ENCODE measurements at places on chromosomes 7 and 10. TPM values are rescaled to one million over a fixed set of nuclear protein-coding genes. Genes with fewer than 3 reads are reported as not detected.

GRCh38 chr7:1100834-1101562 lies 13.1 kb downstream of the GPER1 start:
- no peak for DNase-seq

DNA sequence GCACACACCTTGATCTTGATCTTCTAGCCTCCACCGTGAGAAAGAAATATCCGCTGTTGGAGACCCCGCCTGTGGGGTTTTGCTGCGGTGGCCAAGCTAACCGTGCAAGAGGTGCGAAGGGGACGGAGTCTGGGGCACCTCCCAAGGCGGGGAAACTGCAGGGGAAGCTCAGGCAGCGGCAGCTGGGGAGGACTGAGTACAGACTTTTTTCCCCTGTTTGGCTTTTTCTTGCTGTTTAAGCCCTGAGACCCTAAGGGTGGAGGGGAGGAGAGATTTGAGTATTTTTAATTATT lies 108.0 kb downstream of the DNAJB6 start:
- no peak for DNase-seq

DNA sequence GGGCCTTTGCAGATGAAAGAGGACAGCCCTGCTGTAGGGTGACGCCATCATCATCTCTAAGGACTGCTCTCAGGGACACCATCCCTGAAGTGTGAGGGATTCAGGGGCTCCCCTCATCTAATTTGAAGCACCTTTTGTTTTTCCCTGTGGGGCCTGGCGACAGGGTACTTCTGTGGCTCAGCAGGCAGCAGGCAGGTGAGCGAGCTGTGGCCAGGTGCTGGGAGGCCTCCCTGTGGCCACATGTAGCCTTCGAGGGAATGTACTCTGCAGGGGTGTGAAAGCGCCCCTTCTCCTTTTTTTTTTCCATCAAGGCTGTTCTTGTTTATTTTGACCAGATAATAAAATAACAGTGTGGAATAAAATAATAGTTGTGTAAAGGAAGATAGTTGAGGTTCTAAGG lies 118.2 kb upstream of the DPP6 start:
- DNase-seq, result no peak

DNA sequence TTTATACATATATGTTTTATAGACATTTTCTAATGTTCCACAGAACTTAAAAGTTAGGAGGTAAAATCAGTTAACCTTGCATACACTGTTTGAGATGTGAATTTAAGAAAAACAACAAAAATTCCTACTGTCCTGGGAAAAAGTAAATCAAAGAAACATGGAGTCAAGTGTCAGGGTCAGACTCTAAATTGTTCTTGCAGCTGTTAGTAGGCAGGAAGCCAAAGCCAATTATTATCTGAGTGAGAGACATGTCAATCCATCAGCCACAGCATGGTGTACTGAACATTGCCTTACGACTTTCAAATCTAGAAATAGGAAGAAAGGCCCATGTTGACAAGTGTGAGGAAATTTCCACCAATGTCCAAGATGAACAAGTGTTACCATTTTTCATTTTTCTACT lies 461.2 kb upstream of the MBL2 start:
- DNase-seq, result no peak

DNA sequence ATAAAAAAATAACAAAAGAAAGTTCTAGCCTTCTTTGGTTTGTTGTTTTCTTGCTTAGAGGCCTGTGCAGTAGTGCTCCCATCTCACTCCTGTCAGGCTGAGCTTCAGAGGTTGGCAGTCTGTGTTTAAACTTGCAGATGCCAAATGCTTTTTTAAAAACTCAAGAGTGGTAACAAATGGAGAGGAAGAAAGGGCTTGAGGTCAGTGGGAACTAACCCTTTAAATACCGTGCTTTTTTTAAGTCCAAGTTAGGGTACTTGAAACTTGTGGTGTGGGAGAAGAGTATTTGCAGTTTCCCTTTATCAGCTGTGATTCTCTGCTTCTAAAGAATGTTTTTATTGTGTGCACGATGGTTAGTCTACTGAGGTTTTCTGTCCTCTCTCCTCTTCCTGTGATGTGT lies 29.4 kb downstream of the ZRANB1 start:
- DNase-seq, result no peak

DNA sequence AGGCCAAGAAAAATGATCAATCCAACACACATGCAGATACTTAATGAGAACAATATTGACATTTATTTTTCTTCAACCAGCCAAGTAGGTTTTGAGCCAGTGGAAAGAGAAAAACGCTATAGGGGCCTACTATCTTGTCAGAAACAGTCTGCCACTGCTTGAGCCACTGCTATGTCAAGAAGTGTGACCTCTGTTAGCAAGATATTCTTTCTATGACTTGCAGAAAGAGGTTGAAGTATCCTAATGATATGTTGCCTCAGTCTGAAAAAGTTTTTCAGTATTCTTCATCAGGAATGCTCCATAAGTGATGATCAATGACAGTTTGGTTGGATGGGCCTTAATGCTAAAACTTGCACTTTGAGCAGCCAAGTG lies 328.4 kb upstream of the KCND2 start:
- no peak for DNase-seq

DNA sequence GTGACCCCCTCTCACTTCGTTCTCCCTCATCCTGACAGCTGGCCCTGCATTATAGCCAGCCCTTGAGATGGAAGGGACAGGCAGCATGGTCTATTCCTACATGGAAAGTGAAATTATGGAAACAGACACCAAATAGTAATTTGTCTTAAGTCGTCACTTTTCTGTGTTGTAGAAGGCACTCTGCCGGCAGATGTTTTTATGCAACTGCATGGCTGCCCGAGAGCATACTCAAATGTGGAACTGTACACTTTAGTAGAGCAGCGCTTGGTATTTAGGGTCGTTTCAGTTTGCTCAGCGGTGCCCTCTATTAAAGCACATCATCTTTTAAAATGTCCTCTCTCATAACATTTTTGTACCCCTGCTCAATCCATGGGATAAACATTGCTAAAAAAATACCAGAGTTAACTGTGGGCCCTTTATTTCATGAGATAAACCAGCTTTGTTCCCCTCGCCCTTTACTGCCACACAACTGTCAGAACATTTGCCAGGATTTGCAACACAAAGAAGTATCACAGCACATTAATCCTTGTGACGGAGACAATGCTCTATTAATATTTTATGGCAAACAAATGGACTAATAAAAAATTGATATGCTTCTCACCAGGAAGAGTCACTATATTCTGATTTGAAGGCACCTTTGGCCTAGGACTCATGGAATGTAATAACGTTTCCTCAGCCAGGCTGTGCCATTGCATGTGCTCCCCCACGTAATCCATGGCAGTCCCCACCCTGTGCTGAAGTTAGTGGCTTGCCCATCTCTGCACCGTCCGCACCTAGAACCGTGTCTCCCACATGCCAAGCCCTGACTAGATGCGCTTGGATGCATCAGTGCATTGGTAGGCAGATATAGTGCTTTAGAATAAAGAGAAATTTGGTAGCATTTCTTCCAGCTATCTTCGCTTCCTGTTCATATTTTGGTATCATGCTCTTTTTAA lies 221.3 kb downstream of the PAXIP1 start:
- DNase-seq, result no peak

DNA sequence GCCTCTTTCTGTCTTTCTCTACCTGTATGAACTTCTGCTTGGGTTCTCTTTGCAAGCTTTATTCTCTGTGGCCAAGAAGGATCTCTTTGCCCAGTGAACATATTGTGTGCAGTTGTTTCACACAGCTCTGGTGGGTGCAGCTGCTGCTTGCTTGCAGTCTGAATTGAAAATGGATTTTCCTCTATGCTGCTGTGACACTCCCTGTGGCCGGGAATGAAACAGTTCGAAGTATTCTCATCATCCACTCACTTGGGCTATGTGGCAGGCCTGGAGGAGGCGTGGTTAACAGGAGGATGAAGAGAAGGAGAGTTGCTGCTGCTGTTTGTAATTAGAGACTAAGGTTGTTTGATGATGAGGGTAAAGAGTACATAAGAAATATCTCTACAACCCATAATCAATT lies 28.4 kb upstream of the ITGA8 start:
- DNase-seq, result no peak

Gene BICC1
- total RNA-seq, result not detected

Gene DLD
- total RNA-seq, result 81.4 TPM
